ENCODE measurements at places on chromosomes 2 and 18.

DNA sequence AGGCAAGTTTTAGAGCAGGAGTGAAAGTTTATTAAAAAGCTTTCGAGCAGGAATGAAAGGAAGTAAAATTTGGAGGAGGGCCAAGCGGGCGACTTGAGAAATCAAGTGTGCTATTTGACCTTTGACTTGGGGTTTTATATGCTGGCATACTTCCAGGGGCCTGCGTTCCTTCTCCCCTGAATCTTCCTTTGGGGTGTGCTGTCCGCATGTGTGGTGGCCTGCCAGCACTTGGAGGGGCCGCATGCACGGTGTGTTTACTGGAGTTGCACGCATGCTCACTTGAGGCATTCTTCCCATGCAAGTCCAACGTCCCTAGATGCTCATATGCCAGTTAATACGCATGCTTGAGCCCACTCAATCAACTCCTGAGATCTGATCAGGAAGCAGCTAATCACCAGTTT, 78.3 kb upstream of the MAP4K4 start:
- DNase-seq, result no peak

DNA sequence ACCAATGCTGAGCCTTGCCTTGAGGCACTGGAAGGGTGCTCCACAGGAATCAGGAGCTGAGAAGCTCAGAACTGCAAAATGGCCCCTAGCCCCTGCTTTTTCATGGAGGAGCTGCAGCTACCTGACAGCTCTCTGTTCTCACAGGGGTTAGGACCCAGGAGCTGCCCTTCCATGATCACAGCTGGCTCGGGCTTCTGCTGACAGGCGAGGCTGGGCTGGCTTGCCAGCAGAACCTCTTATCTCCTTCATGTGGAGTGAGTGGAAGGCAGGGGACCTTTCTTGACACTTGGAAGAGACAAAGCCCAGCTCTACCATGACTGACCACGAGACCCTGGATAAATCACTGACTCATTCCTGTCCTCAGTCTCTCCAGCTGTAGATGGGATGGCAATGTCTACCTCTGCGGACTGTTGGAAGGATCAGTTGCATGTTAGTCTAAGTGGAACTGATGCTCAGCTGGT, 113.4 kb downstream of the CAPN13 start:
- no peak for DNase-seq

- no peak for DNase-seq
These were observed 2796.7 kb upstream of the TEKT4 start for GRCh38 chr2:92074549-92074898.

- no peak for DNase-seq
These were observed 65.1 kb downstream of the PTGR3 start for GRCh38 chr18:75143851-75144250.

DNA sequence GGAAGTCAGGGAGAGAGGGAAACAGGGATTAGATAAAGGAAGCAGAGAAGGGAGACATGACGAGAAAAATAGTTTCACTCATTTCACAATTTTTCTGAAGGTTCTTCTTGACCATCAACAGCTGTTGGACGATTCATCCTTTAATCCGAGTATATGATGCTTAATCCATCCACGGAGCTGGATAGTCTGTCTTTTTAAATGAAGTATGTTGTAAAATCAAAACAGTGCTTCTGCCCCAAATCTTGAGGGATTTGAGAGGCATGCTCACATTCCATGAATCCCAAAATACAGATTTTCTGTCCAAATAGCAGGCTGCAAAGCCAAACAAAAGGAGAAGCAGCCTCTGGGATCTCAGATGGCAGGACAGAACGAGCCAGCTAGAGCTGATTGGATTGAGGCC, 47.5 kb downstream of the EPAS1 start:
- DNase-seq, result no peak

- DNase-seq, result no peak
These were observed 78.6 kb upstream of the LDLRAD4 start for GRCh38 chr18:13139885-13140450.

DNA sequence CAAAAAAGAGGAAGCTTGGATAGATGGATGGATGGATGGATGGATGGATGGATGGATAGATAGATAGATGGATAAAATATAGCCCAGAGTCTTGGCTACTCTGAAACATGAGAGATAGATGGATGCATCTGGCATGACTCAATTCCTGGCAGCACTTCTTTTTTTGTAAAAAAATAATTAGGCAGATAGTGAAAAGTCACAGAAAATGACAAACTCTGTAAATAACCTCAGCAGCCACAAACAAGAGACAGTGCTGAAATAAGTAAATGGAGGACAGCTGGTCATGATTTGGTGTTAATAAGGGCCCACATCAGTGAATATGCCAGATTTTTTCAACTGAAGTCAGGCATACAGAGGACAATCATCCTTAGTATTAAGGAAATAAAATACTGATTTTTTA, 585.0 kb upstream of the GCFC2 start:
- no peak for DNase-seq

DNA sequence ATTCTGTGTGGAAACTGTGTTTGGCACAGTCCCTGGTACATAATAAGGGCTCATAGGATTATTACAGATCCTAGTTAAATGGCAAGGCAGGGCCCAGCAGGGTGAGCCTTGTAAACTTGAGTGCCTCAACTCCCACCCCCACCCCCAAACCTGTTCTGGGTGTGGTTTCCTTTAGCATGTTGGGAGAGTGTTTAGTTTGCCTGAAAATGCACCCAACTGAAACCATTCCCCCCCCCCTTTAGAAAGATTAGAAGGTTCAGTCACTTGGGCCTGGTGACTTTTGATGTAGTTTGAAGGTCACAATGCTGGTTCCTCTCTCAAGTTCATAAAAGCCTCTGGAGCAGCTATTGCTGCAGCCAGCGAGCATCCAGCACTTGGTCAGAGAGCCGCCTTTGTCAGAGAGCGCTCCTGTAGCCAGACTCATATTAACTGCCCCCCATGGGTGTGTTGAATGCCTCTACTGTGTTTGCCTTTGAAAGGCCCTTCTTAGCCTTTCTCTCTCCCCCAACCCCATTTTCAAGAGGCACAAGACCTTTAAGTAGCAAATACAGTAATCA, 113.7 kb downstream of the SPTBN1 start:
- DNase-seq, result no peak

GRCh38 chr2:175843625-175844024, 158.4 kb downstream of the LNPK start:
- DNase-seq, result no peak

- peak; percentile 90 for DNase-seq
These were observed 6.6 kb upstream of the OXER1 start for GRCh38 chr2:42770288-42771131.

GRCh38 chr2:26011990-26012856, 21.7 kb upstream of the RAB10 start:
- no peak for DNase-seq

GRCh38 chr2:119049968-119050704, 108.1 kb downstream of the MARCO start:
- no peak for DNase-seq

- DNase-seq, result no peak
These were observed 39.6 kb upstream of the TFCP2L1 start for GRCh38 chr2:121324601-121325000.

DNA sequence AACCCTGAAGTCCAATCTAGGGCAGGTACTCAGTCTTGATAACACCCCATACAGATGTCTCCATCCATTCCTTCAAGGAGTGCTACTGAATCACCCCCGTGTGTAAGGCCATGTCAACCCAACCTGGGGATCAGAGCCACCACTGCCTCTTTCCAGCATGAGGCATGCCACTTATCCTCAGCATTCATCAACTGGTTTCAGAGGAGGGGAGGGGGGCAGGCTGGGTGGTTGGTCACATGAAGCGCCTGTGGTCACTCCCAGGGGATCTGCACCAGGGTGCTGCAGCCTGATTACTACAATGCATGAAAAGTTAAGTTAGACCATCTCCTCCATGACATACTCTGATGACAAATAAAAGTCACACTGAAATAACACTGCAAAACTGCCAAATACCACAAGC, 65.0 kb downstream of the UXS1 start:
- no peak for DNase-seq

GRCh38 chr2:218285604-218286003, 6.7 kb downstream of the TMBIM1 start:
- peak; percentile 5 for DNase-seq

DNA sequence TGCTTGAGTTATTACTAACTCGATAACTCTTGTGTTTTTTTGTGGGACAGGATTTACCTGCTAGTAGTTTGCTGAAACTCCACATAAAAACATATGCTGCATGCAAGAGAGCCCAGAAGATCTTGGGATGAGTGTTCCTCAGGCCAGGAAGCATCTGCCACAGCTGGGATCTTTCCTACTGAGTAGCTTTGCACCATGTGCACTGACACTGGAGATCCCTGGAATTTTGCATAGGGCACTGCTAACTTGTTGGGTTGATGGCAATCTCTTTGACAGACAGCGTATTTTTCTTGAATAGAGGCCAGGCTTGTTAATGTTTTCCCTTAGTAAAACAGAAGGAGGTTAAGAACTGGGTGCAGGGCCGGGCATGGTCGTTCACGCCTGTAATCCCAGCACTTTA, 808 bp upstream of the SERPINB11 start:
- DNase-seq, result no peak

GRCh38 chr2:181677912-181678586, 2.3 kb downstream of the NEUROD1 start:
- DNase-seq, result no peak

DNA sequence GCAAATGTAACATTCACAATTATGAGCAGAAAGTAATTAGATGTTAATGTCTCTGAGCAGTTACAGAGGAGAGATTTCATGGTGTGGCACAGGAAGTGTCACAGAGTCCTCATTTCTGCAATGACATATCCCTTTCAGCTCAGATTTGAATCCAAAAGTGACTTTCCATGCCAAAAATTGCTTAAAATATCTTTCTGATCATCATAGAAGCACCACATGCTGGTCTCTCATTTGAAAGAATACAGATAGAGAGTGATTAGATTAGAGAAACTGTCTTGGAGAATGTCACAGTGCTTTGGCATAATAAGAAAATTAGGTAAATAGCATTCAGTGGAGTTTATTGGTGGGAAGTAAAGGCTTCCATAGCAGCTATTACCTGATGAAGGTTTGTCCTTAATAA, 383.4 kb upstream of the CDH2 start:
- no peak for DNase-seq

GRCh38 chr18:36349552-36349951, 52.0 kb downstream of the FHOD3 start:
- no peak for DNase-seq

GRCh38 chr2:69231612-69232277, 155.3 kb downstream of the GFPT1 start:
- DNase-seq, result no peak

Measured in 8988T (cell line).